DMS53 (cell line): ENCODE measurements at places on chromosomes 5 and 9.

- DNase-seq = no peak
These were observed 48.8 kb upstream of the MAN2A1 start for GRCh38 chr5:109640976-109641375.

- DNase-seq = no peak
These were observed 29.7 kb downstream of the GABRP start for GRCh38 chr5:170813231-170813630.

- peak; percentile 78 for DNase-seq
These were observed 591.5 kb downstream of the RAB3C start for GRCh38 chr5:59174248-59174844.

DNA sequence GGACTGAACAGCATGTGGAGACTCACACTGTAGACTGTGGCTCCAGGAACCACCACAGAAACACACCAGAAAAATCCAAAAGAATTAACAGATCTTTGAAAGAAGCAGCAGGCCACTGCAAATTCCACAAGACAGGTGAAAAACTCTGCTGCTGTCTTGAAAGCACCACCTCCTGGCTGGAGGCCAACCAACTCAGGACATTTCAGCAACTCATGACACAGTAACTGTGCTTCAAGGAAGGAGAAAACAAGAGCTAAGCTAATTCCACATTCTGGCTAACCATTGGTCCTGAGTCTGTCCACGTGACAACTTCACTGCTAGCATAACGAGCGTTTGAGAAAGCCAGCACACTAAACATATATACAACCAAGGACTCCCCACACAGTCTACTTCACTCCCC lies 625.1 kb downstream of the PRELID2 start:
- DNase-seq = no peak

DNA sequence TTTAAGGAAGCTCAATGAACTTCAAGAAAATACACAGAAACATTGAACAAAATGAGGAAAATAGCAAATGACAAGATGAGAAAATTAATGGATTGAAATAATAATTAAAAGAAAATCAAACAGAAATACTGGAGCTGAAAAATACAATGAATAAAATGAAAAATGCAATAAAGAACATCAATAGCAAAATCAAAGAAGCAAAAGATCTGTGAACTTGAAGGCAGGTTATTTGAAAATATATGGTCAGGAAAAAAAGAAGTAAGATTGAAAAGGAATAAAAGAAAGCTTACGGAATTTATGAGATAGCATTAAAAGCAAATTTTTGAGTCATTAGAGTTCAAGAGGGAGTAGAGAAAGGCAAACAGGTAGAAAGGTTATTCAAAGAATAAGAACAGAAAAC lies 42.4 kb downstream of the CERT1 start:
- no peak for DNase-seq

- no peak for DNase-seq
These were observed 413.6 kb upstream of the TNC start for GRCh38 chr9:115531410-115532125.

- no peak for DNase-seq
These were observed 198.6 kb downstream of the TRIO start for GRCh38 chr5:14341571-14342230.

DNA sequence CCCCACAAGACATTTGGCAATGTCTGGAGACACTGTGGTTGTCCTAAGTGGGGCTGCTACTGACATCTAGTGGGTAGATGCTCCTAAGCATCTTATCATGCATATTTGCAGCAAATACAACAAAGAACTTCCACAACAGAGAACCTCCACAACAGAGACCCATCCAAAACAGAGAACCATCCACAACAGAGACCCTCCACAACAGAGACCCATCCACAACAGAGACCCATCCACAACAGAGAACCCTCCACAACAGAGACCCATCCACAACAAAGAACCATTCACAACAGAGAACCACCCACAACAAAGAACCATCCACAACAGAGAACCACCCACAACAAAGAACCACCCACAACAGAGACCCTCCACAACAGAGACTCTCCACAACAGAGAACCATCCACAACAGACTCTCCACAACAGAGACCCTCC lies 32.8 kb downstream of the ARPC5L start:
- peak; percentile 47 for DNase-seq

DNA sequence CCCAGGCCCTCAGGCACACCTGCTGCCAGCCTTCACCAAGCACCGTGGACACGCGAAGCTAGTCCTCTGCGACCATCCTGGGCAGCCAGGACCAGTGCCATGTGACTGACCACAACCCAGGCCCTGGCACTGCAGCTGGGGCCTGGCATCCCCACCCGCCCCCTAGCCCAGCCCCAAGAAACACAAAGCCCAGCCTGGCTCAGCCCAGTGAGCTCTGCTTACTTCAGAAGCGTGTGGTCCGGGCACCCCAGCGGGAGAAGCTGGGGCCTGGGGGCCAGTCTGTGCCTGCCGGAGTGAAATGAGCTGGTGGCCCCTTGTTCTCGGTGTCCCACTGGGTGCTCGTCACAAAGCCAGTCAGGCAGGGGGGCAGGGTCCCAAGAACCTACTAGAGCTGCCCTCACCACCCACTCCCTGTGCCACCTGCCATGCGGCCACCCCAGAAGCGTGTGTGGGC lies 87.9 kb downstream of the KCNT1 start:
- no peak for DNase-seq

DNA sequence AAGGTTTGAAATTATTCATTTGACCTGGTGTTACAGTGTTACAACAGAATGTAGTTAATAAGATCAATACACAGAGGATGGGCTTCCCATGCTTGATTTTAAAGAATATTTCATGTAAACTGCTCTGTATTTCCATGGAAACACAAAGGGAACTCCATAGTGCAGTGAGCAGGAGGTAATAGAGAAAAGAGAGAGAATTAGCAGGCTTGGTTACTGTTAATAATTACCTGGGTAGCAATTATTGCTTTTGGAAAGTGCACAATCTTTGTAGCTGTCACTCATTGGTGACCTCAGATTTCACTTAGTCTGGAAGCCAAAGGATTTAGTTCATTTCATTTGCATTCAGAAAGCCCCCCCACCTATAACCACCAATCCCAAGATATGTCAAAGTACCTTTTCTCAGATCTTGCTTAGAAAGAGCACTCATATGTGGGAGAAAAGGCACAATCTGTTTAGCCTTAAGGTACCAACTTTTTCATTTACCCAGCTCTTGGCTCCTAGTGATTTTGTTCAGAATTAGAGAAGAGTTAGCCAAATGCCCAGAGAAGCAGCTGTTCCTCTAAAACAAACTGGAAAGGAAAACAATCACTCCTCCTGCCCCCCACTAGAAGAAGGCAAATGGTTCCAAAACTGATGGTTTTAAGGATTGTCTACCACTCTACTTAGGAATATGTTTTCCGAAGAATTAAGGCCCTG lies 234.5 kb upstream of the SLC24A2 start:
- DNase-seq = no peak

GRCh38 chr5:132464156-132464939 lies 26.2 kb downstream of the IRF1 start:
- peak; percentile 64 for DNase-seq

DNA sequence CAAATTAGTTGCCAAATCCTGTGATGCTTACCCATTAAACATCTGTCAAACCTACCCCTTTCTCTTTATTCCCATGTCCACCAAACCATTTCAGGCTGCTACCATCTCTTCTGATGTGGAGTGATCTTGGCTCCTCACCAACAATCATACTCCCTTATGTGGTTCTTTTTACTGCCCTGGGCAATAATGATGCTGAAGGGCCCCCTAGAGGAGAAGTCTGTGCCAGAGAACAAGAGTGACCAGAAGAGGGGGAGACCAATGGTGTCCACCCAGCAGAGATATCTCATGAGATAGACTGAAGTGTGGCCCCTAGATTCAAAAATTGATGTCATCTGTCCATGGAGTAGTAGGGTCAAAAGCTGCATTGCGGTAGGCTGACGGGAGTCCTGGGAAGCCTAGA lies 10.9 kb downstream of the LRRC70 start:
- DNase-seq = no peak

GRCh38 chr9:2570615-2571479 lies 50.7 kb upstream of the VLDLR start:
- peak; percentile 90 for DNase-seq

DNA sequence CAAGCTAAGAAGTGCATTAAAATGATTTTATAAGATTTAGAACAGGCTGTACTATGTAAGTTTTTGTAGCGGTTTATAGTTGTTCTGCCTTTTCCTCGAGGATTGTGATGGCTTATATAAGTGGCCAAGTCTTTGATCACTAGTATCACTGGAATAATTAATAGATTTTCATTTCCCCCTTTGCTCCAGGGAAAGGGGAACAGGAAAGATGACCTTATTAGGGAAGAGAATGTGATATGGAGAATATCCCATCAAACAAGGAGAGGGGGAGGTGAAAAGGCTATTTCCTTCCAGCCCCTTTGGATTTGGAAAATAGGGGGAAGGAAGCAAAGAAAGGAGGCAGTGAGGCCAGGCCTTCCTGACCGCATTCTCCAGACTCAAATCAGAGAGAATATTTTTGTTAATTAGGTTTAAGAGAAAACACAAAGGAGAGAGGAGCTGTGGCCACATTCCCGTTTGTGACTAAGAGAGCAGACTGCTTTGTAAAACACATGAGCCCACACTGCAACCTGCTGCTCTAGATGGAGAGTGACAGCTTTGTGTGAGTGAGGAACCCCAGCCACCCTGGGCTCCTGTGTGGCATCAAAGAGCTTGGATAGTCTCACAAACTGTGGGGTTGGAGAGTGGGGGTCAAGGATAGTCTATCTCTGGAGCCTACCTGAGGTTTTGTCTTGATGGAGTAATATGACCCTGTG lies 359.5 kb downstream of the DTWD2 start:
- DNase-seq = no peak

DNA sequence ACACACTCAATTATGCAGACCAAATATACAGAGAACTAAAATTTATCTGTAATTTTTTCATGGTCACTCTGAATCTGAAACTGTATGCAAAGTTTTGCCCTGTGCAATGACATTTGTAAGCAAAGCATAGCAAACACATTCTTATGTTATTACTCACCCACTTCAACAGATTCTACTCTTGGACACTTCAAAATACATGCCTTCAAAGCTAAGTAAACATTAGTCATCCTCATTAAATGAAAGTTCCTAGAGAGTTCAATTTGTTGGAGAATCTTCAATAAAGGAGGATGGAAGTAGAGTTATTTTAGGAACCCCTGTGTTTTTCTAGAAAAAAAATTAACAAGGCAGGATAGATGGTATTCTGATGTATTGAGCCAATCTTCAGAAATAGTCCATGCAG lies 639.7 kb upstream of the C9orf72 start:
- DNase-seq = peak; percentile 88

GRCh38 chr9:134895908-134896833 lies 15.6 kb downstream of the FCN2 start:
- DNase-seq = no peak

GRCh38 chr5:130164966-130165365 lies 260.7 kb downstream of the CHSY3 start:
- DNase-seq = no peak

- DNase-seq = no peak
These were observed 52.3 kb downstream of the GGTA1 start for GRCh38 chr9:121447321-121447834.

- no peak for DNase-seq
These were observed 2.7 kb downstream of the OR2V2 start for GRCh38 chr5:181149806-181150733.

DNA sequence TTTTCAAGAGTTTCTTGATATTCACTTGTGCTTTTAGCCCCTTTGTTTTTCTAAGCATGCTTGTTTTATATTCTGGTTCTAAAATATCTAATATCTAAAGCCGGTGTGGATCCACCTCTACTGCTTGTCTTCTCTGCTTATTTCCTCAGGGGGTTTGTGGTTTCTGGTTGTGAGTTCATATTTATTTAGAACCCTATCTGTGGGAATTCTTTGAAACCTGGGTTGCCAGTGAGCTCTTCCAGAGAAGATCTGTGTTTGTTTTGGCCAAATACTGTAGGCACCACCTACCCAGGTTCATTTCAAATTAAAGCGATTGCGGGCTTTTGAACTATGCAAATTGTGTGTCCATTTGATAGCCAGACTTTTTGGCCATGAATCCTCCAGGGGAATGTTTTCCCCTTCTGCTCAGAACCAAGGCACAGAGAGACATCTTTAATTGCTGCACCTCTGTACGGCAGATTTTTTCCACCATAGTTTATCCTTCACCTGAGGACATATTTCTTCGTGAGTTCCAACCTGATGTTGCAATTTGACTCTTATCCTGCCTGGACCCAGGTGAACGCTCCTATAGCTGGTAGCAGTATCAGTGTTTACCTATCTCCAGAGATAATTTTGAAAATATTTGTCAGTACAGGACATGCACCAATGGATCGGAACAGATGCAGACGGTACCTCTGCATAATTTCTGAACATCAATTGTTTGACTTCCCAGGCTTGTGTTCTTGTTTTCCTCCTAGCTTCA lies 2.4 kb upstream of the ZBTB43 start:
- DNase-seq = no peak

GRCh38 chr5:95083606-95084005 lies 201.3 kb downstream of the MCTP1 start:
- no peak for DNase-seq

DNA sequence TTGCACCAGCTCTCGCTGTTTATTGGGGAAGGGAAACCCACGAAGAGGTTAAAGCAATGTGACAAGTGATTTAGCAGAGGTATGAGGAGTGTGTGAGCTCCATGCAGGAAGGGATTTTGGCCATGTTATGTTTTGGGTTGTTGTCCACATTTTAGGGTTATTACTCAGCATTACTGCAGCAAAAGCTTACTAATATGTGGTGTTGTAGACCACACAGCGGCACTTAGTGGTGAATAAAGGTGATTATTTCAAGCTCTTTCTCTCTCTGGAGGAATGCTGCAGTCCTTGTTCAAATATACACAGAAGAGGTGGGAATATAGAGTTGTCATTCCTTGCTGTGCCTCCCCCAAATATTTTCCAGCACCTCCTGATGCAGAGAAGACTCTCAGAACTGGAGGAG lies 29.7 kb upstream of the AKNA start:
- no peak for DNase-seq

DNA sequence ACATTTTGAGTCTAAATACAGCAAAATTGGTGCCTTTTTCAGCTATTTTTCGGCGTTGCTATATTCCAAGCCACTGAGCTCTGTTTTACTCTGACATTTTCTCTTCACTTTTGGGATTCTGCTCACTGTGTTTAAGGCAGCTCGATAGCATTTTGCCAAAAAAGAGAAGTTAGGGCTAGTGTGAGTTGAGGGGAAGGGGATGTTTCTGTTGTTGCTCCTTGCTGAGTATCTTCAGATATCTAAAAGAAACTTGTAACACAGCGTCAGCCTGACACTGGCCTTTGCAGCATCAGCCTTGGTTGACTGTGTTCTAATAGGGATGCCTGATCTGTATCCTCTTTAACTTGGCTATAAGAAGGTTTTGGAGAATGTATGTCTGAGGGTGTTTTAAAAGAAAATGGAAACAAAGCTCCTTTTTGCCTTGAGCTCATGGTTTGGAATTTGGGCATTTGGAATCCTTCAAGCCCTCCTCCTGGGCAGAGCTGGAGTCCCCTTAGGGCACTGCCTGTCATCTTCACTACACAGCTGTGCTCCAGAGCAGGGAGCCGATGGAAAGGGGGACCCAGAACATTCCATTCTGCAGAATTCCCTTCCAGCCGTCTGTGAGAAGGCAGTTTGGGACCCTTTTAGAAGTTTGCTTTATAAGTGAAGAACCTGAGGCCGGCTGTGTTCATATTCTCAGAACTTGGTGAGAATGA lies 63.0 kb downstream of the EXOSC2 start:
- DNase-seq = no peak

GRCh38 chr5:135546912-135547311 lies 11.1 kb upstream of the NEUROG1 start:
- DNase-seq = no peak

- DNase-seq = no peak
These were observed 2.8 kb upstream of the FAM193B start for GRCh38 chr5:177557041-177557647.

GRCh38 chr5:89638871-89639270 lies 755.9 kb upstream of the MEF2C start:
- no peak for DNase-seq

- no peak for DNase-seq
These were observed 409.2 kb downstream of the HTR1A start for GRCh38 chr5:63553073-63553472.
